Nucleus accumbens (tissue), 56 donors: ENCODE measurements at places on chromosomes 12 and 14.

- no peak for DNase-seq
Observed at GRCh38 chr14:57345106-57345505, 45.3 kb upstream of the NAA30 start.

DNA sequence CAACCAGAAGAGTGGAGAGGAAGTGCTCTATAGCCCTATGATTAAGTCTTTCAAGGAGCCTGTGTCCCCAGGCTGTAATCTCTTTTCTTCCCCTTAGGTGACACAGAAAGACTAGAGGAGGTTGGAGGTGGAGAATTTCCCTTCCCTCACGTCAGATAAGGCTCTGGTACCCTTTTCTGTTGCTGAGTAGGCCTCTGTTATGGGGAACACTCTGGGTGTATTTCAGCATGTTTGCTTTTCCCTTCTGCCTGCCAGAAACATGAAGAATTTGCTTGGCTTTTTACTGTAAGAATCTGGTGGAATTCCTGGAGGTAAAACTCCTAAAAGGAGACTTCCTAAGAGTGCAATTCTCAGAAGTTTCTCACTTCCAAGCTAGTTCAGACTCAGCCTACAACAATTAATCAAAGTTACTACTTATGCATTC lies 58.3 kb downstream of the SIX1 start:
- DNase-seq, result no peak

- no peak for DNase-seq
Observed at GRCh38 chr14:92316937-92317336, 6.0 kb upstream of the SLC24A4 start.

DNA sequence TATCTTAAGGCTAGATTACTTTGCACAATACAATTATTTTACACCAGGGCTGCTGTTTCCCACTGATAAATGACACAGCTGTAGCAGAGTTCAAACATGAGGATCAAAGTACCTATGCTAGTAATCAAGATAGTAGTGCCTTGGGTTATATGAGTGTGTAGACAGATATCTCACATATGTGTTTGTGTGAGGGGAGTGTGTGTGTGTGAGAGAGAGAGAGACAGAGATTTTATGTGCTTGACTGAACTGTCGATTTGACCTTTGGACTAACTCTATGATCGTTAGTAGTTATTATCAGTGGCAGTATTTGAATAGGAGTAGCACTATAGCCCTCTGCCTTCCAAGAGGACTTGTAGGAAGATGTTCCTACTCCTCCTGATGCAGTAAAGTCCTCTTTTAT lies 15.5 kb downstream of the PLEKHA5 start:
- DNase-seq, result no peak

DNA sequence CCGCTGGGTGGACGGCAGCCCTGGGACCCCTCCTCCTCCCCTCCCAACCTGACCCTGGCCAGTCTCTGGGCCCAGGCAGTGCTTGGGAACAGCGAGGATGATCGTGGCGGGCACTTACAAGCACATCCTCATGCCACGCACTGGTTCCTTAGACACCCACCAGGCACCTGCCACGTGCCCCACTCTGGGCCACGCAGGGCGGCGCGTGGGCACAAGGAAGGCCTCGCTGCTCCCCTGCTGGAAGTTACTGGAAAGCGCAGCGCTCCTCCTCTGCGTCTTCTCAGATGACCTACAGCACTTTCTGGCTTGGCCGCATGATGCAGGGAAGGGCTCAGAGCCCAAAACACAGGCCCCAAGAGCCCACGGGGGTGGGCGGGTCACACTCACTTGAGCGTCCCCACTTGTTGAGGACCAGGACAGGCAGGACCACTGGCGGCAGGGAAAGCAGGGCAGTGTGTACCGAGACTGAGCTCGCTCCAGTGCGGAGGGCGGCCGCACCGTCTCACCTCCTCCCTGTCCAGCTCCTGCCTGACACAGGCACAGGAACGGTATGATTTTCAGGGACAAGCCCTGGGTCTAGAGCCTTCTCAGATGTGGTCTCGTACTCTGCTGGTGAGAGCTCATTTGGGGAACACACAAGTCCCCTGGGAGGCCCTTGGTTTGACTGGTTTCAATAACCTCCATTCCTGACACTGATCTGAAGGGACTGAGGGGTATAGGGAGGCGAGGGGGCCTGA lies 128.3 kb upstream of the EVL start:
- no peak for DNase-seq

- DNase-seq, result no peak
Observed at GRCh38 chr12:94175763-94176668, 27.6 kb downstream of the PLXNC1 start.

DNA sequence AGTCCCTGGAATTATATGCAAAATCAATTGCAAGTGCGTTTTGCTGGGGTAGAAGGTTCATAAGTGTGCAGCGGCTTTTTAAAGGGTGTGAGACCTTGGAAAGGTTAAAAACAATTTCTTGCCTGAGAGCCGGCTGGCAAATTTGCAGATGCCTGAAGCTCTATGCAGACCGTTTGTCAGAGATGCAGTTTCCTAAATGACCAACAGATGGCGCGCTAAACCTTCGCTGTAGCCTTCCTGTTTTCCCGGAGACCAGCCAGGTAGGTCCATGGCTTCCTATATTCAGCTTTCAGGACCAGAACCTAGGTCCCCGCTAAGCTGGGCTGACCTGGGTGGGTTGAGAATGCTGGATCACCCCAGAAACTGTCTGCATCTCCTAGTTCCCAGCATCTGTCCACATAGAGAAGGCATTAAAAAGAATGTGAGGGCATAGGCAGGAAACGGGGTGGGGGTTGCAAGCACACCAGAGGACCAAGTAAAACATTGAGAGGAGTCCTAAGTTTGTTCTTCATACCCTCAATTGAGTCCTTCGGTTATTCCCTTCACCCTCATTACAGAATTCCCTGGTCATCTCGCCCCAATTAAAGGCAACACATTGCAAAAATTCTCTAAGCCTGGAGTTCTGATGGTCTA lies 5.7 kb upstream of the NOS1 start:
- peak; percentile 38 for DNase-seq

GRCh38 chr12:11621797-11622423 lies 27.6 kb upstream of the ETV6 start:
- DNase-seq, result peak; percentile 2

DNA sequence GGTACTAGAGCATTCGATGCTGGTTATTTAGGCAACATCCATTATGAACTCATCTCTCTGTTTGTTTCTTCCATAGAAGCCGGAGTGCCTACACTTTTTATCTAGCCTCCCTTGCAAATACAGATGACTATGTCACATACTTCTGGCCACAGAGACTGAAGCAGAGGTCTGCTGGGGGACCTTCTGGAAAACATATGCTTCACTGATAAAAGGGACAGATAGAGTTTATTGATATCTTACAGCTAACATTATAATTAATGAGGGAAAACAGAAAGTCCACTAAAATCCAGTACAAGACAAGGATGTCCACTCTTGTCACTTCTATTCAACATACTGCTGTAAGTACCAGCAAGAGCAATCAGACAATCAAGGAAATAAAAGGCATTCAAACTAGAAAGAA lies 104.3 kb upstream of the FAR2 start:
- DNase-seq, result no peak

DNA sequence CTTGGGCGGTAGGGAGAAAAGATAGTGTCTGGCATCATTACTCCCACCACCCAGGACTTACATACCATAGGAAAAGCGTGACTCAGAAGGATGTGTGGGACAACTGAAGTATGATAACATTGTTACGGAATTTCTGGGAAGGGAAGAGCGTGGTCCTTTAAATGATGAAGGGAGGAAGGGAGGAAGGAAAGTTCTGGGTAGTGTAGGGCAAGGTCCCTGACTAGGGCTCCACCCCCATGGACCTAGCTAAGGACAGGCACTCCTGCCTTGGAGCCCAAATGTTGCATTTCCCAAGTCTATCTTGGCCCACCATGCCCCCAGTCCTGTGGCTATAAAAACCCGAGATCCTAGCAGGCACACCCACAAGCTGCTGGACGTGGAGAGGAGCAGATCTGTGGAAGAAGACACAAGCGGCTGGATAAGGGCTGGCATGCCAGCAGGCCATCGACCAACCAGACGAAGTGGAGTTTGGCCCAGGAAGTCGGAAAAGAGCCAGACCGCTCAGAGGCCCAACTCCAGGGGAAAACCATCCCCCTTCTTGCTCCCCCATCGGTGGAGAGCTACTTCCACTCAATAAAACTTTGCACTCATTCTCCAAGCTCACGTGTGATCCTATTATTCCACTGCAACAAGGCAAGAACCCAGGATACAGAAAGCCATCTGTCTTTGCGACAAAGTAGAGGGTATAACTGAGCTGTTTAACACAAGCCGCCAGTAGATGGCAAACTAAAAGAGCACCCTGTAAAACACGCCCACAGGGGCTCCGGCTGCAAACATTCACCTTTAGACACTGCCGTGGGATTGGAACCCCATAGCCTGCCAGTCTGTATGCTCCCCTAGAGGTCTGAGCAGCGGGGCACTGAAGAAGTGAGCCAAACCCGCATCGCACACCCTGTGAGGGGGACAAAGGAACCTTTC lies 23.0 kb upstream of the RAB21 start:
- no peak for DNase-seq

DNA sequence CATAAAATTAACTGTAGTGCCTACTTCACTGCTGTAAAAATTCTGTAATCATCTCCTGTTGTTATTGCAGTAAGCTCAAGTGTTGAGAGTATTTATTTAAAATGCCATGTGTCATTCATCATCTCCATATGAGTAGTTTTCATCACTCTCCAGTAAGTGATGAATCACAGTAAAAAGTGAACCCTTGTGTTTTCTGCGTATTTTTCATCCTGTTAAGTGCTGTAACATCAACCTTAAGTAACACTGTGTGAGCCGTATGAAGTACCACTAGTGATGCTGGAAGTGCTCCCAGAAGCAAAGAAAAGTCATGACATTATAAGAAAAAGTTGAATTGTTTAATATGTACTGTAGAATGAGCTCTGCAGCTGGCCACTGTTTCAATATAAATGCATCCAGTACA lies 55.4 kb downstream of the SLCO1B3 start:
- no peak for DNase-seq

- no peak for DNase-seq
Observed at GRCh38 chr12:6330192-6330591, 11.7 kb downstream of the TNFRSF1A start.

- no peak for DNase-seq
Observed at GRCh38 chr12:108236366-108236765, 102.7 kb downstream of the CMKLR1 start.

DNA sequence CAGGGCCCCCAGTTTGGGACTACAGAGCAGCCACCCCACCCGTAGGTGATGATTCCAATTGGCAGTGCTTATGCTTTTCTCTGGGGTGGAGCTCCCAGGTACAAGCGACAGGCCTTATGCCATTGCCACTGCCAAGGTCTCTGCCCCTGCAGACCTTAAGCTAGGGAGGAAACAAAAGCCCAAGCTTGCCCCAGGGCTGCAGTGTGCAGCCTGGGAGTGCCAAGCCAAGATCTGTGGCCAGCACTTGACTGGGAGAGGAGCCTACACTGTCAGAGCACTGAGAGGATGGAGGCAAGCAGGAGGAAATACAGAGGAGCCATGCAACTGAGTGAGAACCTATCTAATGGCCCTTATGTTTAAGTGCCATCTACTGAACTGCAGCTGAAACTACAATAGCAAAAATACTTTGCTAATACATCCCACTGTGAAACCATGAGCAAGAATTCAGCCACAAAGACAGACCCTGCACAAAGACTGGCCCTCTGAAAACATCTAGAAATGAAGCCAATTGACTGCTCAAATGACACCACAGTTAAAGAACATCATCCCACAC lies 17.7 kb upstream of the ASCL1 start:
- no peak for DNase-seq

GRCh38 chr14:69323266-69323998 lies 63.5 kb downstream of the GALNT16 start:
- DNase-seq, result no peak

DNA sequence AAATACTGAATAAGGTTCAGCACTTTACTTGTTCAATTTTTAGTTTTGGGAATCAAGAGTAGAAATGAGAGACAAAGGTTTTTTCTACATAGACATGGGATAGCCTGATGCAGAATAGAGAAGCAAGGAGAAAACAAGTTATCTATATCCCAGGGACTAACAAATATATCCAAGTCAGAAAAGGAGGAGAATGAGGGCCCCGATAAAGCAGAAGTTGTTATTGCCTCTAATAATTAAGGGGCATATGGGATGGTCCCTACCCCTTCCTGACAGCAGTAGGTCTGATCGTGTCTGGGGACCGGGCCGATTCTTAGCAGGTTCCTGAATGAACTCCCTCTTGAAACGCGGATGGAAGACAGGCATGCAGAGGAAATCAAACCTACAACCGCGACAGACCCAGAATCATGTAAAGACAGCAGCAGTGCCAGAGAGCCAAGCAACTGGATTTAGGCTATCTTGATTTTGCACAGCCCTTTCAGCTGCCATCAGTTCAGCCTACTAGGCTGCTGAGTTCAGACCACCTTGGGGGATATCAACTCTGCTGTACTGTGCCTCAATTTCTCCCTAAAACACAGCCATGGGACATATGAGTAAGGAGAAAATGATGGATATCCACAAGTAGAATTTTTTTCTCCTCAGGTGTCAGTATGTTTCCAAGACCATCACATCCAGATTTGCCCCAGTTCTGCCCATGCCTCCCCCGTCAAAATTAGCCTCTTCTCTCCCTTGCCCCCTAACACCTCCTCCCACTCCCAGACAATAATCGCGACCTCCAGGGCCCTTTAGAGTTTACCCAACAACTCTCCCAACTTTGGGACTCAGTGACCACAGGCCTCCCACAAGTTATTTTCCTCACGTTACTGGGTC lies 706 bp downstream of the PRMT5 start:
- no peak for DNase-seq

DNA sequence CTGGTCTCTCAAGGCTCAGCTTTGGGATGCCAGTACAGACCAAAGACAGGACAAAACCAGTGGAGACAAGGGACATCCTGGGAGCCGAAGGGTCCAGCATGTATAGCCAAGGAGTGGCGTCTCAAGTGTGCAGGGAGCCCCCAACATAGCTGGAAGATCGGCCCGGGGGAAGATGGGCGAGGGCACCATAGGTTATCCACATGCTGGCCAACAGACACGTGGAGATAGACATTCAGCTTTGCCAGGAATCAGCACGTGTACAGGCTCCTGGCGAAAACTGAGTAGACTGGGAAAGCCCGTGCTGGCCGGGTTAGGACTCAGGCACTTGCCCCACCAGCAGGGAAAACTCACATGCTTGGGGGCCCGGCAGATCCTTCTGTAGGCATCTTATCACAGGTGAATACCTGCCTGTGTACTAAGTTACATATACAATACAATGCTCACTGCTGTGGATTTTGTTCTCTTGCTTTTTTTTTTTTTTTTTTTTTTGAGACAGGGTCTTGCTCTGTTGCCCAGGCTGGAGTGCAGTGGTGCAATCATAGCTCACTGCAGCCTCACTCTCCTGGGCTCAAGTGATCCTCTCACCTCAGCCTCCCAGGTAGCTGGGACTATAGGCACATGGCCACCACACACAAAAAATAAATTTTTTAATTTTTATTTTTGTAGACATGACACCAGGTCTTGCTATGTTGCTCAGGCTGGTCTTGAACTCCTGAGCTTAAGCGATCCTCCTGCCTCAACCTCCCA lies 5.6 kb upstream of the ANKRD9 start:
- no peak for DNase-seq

- no peak for DNase-seq
Observed at GRCh38 chr12:45568808-45569207, 160.7 kb upstream of the ARID2 start.

GRCh38 chr14:92121207-92121669 lies 268 bp downstream of the NDUFB1 start:
- no peak for DNase-seq
